ENCODE measurements at places on chromosomes 6 and 20.

GRCh38 chr6:153959276-153959675 lies 79.8 kb upstream of the OPRM1 start:
- peak; percentile 47 for DNase-seq

- no peak for DNase-seq
Observed at GRCh38 chr6:90425161-90425641, 128.6 kb upstream of the BACH2 start.

DNA sequence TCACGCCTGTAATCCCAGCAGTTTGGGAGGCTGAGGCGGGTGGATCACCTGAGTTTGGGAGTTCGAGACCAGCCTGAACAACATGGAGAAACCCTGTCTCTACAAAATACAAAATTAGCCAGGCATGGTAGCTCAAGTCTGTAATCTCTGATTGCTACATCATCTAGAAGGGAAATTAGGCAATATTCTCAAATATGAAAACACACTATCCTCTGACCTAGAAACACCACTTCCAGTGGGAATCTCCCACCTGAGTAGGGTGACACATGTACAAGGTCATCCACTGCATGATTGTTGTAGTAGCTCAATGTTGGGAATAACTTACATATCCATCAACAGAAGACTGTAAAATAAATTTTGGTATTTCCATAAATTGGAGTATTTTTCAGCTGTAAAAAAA lies 19.1 kb upstream of the SIRPD start:
- DNase-seq, result no peak

- peak; percentile 84 for DNase-seq
Observed at GRCh38 chr6:21808045-21808470, 214.5 kb downstream of the SOX4 start.

DNA sequence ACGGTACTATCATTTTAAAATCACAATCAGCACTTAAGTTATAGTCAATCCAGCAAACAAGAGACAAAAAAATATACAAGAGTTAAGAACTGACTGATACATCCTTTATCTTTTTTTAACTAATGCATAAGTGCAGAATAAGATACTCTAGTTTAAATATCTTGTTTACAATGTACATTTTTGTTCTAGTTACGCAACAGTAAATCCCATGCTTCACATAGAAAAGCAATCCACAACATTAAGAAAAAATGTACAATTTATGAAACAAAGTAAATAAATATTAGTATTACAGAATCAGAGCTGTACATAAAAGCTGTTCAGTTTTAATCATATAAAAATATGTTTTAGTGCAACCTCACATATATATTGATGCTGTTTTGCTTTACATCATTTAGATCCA lies 192.6 kb downstream of the HIVEP2 start:
- DNase-seq, result no peak

DNA sequence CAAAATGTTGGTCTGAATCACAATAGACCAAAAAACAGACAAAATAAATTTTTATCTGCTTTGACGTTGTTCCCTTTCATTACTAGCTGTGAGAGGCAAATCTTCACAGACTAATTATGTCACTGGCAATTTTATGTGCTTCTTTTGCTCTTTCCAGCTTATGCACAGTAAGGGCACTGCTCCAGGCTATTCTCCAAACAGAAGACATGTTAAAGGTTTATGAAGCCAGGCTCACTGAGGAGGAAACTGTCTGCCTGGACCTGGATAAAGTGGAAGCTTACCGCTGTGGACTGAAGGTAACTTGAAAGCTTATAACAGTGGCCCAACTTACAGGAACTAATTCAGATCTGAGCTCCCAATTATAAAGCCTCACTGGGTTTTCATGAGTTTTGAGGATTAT lies 15.5 kb upstream of the SNRNP48 start:
- no peak for DNase-seq

GRCh38 chr20:48231253-48231930 lies 446.1 kb upstream of the SULF2 start:
- no peak for DNase-seq

- DNase-seq, result no peak
Observed at GRCh38 chr6:13285705-13286104, 42.6 kb downstream of the TBC1D7 start.

DNA sequence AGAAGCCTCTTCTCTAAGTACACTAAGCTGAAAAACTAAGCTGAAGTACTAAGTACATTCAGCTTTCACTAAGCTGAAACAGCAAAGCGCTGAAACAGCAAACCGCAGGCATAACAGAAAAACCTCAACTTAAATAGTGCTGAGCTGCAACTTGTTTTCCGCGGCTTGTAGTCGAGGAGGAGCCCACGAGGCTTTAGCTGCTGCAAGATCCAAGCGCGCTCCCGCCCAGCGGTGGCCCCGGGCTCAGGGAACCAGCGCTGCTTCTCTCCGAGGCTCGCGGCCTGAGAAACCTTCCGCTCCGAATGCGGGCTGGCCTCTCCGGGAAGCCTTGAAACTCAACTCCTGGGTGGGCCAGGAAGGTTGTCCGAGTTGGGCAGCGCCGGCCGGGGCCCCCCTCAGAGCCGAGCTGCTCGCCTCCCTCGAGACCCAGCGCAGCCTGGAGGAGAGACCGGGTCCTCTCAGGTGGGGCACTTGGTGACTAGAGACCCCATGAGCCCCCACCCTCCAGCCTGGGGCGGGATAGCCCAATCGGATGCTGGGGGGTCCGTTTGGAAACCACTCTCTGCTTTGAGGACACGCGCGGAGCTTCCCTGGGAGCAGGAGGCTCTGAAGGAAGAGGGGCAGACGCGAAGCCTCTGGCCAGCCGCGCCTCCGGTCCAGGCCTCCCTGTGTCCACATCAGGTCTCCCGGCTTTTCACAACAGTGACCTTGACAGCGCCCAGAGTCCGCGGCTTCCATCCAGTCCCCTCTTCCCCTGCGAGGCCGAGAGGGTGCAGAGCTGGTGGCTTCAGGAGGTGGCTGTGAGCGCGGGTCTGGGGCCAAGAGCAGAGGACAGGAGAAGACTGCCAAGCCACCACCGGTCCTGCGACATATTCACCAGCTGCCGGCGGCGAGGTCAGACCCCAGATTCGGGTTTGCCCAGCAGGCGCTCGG lies 38.1 kb upstream of the HLA-E start:
- DNase-seq, result peak; percentile 71
